ENCODE measurements at places on chromosomes 3 and 15.

DNA sequence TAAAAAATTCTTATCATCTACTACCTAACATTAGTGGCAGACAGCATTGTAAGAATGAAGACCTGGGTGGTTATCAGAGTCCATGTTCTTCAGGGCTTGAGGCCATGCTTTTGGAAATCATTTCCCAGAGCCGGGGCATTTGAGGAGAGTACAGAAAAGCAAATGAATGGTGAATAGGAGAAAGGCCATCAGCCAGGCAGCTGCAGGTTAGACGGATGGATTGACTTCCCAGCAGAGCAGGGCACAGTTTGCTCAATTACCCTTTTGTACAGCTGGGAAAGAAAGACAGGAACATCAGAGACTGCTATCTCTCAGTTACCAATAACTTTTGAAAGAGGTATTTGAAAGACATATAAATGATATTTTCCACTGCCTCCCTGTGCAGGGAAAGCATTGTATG, 135.6 kb downstream of the ALCAM start:
- no peak for DNase-seq

- DNase-seq: peak; percentile 65
Measured at GRCh38 chr3:153626158-153626557, 464.1 kb downstream of the RAP2B start.

- DNase-seq: peak; percentile 34
Measured at GRCh38 chr15:58182460-58183163, 44.4 kb downstream of the AQP9 start.

DNA sequence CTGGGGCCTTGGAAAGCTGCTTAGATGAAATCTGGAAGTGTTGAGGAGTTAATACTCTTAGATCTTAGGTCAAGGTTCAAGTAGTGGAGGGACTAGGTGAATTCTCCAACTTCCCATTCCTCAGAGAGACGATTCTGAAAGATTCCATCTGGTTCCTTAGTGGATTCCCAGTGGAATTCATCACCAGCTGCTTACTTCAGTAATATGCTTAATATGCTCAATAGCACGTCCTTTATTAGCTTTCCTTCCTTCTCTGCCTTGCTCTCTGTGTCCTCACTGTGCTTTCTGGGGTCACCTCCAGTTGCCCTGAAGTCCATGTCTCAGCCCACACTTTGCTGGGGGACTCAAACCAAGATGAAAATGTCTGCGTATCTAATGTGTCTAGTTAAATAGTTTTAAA, 31.0 kb downstream of the CEP63 start:
- no peak for DNase-seq

DNA sequence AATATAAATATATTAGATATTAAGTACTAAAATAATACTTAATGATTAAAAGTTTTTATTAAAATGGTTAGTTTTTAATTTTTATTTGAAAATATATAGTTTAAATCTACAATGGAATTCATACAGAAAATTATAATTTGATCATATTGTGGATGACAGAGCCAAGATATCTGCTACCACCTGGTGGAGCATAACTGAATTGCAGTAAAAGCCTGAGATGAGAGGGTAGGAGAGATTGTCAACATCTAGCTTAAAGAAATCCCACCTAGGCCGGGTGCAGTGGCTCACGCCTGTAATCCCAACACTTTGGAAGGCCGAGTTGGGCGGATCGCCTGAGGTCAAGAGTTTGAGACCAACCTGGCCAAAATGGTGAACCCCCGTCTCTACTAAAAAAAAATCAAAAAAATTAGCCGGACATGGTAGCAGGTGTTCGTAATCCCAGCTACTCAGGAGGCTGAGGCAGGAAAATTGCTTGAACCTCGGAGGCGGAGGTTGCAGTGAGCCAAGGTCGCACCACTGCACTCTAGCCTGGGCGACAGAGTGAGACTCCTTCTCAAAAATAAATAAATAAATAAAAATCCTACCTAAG, 25.1 kb upstream of the CSTA start:
- DNase-seq: peak; percentile 59

GRCh38 chr3:65953881-65954733, 84.6 kb downstream of the MAGI1 start:
- DNase-seq: no peak

DNA sequence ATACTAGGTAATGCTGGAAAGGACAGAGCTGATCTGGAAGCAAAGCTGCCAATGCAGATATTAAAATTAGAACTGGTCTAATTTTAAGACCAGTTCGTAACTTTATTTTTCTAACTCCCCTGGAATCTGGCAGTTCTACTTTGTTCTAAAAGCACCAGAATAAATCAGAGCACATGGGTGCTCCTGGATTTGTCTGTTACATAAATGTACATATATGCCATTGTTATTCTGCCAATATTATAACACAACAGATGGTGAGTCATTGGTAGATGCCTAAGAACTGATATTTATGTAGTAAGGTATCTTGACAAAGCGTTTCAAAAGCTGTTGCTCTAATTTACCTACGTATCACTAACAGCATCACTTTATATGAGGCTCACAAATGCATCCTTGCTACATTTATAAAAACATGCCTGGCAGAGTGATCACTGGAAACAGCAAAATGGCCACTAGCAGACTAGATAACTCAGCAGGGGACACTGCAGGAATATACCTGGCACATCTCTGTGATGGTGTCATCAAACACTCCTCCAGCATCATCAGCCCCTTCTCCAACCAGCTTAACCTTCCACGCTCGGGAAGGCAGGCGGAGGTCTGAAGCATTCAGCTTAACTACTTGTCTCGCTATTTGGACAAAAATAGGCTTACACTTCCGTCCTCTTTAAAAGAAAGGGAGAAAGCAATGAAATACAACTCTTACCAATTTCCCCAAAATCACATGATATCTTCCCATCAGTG, 26.2 kb downstream of the FBXL22 start:
- no peak for DNase-seq

GRCh38 chr3:182533394-182533793, 259.9 kb upstream of the ATP11B start:
- DNase-seq: no peak

DNA sequence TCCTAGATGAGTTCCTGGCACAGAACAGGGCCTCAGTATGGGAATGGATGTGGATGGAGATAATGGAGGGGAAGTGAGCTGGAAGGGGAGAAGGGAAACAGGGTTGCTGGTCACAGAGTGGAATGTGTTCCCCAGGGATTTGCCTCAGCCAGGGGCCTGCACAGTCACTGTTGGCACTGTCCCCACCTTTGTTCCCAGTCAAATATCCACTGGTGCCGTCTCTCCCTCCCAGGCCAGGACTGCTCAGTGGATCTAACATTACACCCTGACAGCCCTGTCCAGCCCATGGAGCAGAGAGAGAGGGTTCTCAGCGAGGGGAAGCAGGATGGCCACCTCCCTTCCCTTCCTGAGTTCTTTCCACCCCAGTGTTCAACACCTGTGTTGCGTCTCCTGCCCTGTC, 1.5 kb upstream of the PPP1R2 start:
- DNase-seq: no peak

GRCh38 chr3:171306631-171307030, 153.6 kb downstream of the TNIK start:
- DNase-seq: no peak

GRCh38 chr15:69311319-69311721, 12.6 kb downstream of the PAQR5 start:
- DNase-seq: no peak

GRCh38 chr3:43214616-43215015, 71.7 kb upstream of the SNRK start:
- DNase-seq: no peak

GRCh38 chr15:86837294-86838061, 757.8 kb downstream of the AGBL1 start:
- DNase-seq: no peak

- DNase-seq: no peak
Measured at GRCh38 chr15:74234598-74234875, 1.6 kb upstream of the CCDC33 start.

DNA sequence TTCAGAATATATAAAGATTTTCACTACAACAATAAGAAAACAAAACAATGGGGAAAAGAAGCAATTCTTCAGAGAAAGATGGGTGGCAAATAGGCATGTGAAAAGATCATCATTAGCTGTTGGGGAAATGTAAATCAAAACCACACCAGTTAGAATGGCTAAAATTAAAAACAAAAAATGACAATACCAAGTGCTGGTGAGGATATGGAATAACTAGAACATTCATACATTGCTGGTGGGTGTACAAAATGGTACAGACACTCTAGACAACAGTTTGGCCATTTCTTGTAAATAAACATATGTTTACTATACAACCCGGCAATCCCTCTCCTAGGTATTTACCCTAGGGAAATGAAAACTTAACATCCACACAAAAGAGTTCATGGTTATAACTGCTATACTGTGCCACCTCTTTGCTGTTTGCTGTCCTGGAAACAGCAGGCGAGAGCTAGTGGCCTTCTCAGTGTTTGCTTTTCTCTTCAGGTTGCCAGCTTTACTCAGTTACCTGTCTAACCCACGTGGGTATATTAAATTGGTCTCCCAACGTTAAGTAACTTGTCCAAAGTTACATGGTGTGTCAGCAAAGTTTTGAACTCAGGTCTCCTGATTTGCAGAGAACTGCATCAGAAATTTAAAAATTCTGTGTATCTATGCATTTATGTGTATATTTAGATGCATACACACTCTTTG, 4.6 kb upstream of the NIT2 start:
- no peak for DNase-seq

GRCh38 chr3:180974286-180974685, 15.2 kb downstream of the DNAJC19 start:
- DNase-seq: no peak

GRCh38 chr3:187918081-187918644, 172.9 kb upstream of the BCL6 start:
- no peak for DNase-seq

- no peak for DNase-seq
Measured at GRCh38 chr15:57288926-57289580, 87.3 kb upstream of the CGNL1 start.

- no peak for DNase-seq
Measured at GRCh38 chr15:90451053-90451850, 63.2 kb downstream of the IQGAP1 start.

GRCh38 chr3:133330065-133330464, 69.8 kb upstream of the BFSP2 start:
- DNase-seq: no peak

DNA sequence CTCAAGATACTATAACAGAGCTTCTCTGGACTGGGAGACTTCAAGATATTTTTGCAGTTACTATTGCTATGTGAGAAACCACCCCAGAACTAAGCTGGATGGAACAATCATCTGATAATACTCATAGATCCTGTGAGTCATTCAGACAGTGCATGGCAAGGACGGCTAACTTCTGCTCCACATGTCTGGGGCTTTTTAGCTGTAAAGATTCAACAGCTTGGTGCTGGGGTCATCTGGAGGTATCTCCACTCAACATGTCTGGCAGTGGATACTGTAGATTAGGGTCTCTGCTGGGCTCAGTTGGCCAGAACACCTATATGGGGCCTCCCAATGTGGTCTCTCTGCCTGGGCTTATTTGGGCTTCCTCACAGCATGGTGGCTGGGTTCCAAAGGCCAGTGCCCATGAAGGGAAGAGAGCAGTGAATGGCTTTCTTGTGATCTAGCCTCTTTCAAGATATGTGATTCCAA, 117.3 kb upstream of the SLC7A14 start:
- no peak for DNase-seq

GRCh38 chr3:131396170-131396569, 14.6 kb downstream of the NUDT16 start:
- no peak for DNase-seq

- no peak for DNase-seq
Measured at GRCh38 chr3:194443901-194444300, 42.9 kb downstream of the ATP13A3 start.

DNA sequence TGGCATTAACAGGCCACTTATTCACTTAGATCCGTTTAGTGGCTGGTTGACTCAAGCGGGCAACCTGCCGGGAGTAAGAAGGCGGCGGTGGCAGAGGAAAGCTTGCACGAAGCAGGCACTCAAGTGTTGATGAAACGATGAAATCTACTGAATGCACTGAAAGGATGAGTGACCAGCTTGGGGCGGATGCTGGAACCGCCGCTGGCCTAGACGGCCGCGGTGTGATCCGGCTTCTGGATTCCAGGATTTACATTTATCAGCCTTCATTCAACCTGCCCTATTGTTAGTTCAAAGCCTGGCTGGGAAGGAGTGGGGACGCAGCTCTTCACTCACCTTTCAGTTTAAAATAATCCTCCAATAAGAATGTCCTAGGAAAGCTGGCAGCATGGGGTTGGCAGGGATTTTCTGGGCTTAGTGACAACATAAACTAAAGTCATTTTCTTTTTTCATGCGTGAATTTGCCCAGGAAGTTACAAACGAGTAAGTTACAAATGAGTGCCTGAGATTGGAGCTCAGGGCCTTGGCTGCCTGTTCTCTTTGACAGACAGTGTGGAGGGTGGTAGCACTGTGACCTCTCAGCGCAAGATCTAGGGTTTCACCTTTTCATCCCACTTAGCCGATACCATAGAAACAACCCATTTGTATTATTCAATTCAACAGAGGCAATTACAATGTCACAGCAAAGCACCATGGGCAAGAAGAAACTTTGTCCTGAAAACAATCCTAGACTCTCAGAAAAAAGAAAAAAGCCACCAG, 1.1 kb upstream of the PLCH1 start:
- DNase-seq: no peak

DNA sequence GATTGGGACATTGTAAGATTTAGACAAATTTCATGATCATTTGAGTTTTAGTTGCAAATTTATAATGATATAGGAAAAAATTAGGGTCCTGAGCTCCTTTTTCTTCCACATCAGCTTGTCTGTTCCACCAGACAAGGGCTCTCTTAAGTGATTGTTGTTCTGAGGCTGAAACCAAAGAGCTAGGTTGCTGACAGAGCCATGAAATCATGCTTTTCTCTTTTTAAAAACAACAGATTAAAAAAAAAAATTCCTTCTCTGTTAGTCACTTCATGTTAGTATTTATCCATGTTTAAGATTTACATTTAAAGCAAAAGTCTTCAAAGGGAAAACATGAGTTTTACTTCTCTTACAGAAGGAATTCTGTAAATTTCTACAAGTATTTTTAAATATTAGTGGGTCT, 56.8 kb downstream of the ATP2C1 start:
- no peak for DNase-seq

GRCh38 chr3:81876826-81877225, 115.4 kb upstream of the GBE1 start:
- no peak for DNase-seq

DNA sequence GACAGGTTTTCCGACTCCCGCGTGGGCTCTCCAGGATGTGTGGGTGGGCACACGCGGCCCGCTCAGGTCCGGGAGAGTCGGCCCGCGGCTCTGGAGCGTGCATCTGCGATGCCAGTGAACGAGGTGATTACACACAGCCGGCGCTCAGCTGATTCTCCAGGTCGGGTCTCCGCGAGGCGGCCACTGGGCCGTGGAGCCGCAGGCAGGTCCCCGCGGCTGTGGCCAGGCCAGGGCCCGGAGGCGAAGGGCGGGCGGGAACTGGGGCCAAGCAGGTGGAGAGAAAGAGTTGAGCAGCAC, 13.2 kb downstream of the PAK6 start:
- no peak for DNase-seq

DNA sequence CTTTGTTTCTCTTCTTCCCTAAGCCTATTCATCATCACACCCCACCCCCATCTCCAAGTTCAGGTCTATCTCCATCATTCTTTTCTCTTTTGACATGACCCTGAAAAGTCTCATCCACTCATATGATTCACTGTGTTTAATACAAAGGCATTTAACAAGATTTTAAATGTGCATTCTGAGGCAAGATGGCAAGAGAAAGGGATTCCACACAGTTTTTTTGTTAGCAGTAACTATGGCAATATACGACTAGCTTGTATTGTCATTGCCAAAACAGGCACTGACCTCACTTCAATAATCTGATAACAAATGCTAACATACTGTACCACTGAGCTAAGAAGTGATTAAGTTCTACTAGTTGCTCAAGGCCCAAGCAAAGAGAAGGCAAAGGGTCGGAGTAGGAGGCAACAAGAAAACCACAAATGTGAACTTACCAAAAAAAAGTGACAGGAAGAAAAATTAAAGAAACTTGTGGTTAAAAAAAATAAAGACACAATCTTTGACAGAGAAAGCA, 53.2 kb downstream of the FBN1 start:
- no peak for DNase-seq
